RKO (cell line): ENCODE measurements at places on chromosomes 7 and 10.

DNA sequence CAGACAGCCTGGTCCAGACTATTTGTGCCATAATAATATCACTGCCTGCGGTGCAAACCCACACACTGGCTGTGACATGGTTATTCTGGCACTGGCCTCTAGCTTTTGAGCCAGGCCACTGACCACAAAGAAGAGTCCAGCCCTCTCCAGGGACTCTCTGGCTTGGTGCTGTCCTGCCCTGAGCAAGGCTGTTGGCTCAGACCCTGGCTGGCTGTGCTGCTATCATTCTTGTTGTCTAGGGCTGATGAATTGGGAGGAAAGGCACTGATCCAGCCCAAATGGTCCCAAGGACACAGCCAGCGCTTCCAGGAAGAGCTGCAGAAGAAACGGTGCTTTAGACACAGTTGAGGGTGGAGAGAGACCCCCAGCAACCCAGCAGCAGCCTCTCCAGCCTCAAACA, 80.8 kb downstream of the TMEM130 start:
- DNase-seq: no peak

- no peak for DNase-seq
Measured at GRCh38 chr7:124257638-124258308, 224.9 kb upstream of the TMEM229A start.

DNA sequence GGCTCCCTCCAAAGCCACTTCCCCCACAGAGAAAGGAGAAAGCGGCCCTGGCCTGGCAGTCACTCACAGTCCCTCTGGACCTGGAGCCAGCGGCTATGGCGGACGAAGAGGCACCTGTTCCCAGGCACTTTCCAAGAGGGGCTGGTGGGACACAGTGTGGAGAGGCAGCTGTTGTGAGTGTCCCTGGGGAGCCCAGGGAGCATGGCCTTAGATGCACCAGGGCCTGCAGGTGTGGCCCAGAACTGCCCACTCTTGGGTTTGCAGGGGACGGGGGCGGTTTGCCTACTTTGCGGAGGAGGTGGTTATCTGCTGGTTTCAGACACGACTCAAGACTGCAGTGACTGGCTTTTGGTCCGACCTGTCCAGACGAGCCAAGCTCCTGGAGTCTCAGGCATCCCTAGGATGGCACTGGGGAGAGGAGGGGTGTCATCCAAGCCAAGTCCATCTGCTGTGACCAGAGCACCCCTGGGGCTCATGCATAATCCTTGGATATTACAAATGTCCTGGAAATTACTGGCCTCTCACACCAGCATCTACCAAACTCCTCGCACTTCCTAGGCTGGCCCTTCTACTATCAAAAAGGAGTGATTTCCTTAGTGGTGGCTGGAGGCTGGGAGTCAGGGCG, 18.4 kb downstream of the CTBP2 start:
- no peak for DNase-seq

- DNase-seq: no peak
Measured at GRCh38 chr10:80132299-80133139, at the start of gene PLAC9. Gene PLAC9, plus strand, starts transcription at chr10:80132730. Its CDS starts 33 bp downstream, at chr10:80132763.

- no peak for DNase-seq
Measured at GRCh38 chr10:69209787-69210484, 10.2 kb upstream of the HKDC1 start.

DNA sequence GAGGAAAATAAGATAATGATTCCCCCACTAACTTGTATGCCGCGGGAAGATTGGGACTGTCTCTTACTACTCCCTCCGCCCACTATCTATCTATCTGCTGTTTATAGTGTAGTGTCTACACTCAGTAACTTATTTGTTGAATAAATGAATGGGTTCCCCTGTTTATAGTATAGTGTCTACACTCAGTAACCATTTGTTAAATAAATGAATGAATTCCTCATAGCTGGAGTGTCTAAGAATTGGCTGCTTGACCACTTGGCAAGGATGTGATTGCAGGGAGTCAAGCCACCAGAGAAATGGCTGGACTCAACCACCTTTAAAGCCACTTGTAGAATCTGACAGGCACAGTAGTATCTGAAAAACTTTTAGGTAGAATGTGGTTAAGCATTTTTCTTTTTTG, 147.1 kb downstream of the TRIL start:
- no peak for DNase-seq

DNA sequence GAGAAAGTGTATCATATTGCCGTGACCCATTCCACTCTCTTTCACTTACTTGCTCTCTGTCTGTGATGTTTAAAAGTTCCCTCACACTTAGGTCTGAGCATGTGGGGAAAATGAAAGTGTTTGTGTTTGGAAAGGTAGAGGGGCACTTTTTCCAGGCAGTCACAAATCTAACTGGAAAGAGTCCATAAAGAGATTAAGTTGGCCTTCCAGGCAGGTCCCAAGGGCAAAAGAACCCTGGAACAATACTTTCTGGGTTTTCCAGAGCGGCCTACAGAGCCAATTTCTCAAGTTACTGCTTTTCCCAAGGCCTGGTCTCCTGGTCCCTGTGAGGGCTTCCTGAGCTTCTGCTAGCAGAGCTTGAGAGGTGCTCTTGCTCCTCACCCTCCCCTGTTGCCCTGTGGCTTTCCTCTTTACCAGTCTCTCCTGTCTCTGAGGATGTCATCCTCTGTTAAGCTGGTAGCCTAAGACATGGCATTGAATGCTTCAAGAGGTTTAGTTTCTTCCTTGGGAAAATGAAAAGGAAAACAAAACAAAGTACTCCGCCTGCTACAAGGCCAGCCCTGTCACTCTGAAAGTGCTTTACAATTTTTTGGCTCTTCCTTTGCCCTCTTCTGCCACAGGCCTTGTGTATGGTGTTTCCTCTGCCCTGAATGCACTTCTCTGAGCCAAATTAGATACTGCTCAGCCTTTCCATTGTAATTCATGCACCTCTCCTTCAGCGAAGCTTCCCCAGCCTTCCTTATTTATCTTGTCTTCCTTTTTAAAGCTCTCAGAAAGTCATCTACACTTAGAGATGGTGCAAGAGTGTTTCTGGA, 20.1 kb downstream of the TES start:
- DNase-seq: no peak

DNA sequence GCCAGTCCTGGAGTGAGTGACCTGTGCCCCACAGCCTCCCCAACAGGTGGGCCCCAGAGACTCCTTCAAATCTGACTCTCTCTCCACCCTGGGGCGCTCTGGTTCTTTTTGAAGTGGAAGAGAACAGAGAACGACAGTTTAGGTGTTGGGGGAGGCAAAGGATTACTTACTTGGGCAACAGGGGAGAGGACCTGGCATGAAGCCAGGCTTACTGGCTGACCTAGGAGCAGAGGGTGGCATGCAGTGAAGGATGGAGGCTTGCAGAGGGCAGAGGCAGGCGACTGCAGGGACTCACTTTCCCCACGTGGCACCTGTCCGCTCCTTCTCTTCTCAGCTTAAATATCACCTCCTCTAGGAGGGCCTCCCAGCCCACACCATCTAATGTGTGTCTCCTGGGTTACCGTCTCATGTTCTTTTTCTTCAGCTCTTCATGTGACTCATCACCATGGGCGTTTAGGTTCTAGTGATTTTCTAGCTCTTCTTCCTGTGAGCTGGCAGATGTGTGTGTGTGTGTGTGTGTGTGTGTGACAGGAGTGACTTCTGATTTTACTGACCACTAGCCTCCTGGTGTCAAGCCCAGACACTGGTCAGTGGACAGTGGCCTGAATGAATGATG, 15.5 kb downstream of the LZTS2 start:
- peak; percentile 74 for DNase-seq

DNA sequence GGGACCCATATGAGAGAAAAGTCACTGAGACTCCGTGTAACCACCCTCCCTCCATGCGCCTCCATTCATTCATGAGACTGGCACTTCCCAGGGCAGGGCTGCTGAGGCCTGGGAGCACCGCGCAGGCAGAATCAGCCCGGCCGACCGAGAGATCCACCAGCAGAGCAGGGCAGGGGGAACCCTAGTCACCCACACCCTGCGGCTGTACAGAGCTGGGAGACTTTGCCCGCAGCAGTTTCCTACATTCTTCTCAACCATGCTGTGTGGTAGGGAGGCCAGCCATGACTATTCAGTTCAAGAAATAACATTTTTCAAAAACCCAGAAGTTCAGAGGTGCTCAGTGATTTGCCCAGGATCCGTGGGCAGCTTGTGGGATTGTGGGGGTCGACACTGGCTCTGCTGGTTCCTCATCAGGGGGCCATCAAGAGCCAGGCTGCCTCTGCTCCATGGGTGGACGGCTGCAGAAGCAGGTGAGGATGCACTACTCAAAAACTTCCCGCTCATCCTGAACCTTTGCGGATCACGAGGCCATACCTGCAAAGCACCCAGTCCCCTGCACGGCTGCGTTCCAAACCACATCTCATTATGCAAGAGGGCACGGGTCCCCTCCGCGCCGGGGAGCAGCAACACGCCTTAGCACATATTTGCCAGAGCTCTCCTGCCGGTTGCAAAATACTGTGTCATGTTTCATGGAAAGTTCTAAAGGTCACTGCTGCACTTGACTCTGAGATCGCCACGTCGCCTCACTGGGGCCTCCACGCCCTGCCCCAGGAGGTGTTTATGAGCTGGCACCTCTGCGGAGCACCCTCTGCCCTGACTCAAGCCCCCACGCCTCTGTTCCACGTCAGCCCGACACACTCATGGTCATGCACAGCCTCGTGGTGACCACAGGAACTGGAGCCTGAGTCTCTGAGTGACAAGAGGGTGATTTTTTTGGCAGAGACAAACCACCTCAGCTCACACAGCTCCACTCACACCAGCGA, 132.0 kb downstream of the PRKAG2 start:
- peak; percentile 96 for DNase-seq

DNA sequence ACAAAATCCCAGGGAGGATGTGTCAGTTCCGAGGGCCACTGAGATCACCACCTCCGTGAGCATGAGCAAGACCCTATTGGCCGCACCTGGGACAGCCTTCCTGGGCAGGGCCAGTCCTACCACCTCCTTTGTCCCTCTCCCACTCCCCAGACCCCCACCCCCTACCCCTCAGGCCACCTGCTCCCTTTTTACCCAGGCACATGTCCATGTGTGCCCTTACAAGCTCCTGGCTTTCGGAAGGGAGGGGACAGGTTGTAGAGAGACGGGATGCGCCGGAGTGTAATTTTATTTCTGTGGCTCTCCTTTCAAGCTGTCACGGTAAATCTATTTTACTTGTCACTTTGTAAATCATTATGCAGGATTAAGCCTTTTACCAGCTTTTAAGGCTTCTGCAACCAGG, 20.9 kb downstream of the ZMIZ1 start:
- DNase-seq: no peak

- DNase-seq: no peak
Measured at GRCh38 chr7:71649812-71650211, 517.9 kb downstream of the GALNT17 start.

GRCh38 chr10:108812296-108812695, 1111.0 kb downstream of the XPNPEP1 start:
- no peak for DNase-seq

GRCh38 chr10:99775850-99776249, 6.6 kb upstream of the ABCC2 start:
- DNase-seq: peak; percentile 88

GRCh38 chr10:105351187-105351586, 710.1 kb downstream of the SORCS3 start:
- DNase-seq: no peak

- peak; percentile 99 for DNase-seq
Measured at GRCh38 chr7:146961617-146962016, 845.0 kb downstream of the CNTNAP2 start.

GRCh38 chr10:125158601-125159485, 1.5 kb downstream of the CTBP2 start:
- DNase-seq: peak; percentile 44

DNA sequence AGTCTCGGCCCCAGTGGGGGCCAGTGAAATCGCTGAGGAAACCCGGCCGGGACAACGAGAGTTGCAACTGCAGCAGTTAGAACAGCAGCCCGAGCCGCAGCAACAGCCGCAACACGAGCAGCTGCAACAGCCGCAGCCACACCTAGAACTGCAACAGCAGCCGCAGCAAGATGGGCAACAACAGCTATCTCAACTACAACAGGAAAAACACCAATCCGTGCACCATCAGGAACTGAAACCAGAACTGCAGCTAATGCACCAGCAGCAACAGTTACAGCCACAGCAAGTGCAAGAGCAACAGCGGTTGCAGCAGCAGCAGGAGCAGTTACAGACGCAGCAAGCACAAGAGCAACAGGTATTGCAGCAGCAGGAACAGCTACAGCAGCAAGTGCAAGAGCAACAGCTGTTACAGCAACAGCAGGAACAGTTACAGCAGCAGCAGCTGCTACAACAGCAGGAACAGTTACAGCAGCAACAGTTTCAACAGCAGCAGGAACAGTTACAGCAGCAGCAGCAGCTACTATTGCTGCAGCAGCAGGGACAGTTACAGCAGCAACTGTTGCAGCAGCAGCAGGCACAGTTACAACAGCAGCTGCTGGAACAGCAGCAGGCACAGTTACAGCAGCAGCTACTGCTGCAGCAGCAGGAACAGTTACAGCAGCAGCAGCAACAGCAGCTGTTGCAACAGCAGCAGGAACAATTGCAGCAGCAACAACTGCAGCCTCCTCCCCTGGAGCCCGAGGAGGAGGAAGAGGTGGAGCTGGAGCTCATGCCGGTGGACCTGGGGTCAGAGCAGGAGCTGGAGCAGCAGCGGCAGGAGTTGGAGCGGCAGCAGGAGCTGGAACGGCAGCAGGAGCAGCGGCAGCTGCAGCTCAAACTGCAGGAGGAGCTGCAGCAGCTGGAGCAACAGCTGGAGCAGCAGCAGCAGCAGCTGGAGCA, 6.1 kb downstream of the ZNF853 start:
- DNase-seq: no peak

DNA sequence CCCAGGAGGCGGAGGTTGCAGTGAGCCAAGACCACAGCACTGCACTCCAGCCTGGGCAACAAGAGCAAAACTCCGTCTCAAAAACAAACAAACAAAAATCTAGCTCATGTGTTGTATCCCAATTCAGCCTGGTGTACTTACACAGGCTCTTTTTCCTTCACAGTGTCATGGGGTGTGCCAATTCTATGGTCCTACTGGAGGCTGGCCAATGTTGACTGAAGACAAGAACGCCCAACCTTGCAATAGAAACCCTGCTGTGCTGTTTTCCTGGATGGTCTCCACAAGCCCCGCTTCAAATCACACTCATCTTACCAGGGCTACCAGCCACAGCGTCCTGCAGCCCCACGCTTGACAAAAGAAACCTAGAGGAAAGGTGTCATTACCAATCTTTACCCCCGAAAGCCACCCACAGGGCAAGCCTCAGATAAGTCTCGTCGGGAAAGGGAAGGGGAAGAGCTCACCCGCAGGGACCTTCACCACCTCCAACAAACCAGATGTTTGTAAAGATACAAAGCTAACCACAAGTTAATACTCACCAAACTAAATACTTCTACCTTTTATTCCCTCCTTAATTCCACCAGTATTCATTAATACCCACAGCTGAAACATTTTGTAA, 64.8 kb downstream of the TNS3 start:
- no peak for DNase-seq

- no peak for DNase-seq
Measured at GRCh38 chr10:130956251-130956650, 355.3 kb downstream of the TCERG1L start.

GRCh38 chr7:117200786-117201458, 121.9 kb downstream of the WNT2 start:
- DNase-seq: no peak

- no peak for DNase-seq
Measured at GRCh38 chr10:19049567-19049966, 966 bp downstream of the MALRD1 start.
